ENCODE measurements at places on chromosomes 11 and 22.

DNA sequence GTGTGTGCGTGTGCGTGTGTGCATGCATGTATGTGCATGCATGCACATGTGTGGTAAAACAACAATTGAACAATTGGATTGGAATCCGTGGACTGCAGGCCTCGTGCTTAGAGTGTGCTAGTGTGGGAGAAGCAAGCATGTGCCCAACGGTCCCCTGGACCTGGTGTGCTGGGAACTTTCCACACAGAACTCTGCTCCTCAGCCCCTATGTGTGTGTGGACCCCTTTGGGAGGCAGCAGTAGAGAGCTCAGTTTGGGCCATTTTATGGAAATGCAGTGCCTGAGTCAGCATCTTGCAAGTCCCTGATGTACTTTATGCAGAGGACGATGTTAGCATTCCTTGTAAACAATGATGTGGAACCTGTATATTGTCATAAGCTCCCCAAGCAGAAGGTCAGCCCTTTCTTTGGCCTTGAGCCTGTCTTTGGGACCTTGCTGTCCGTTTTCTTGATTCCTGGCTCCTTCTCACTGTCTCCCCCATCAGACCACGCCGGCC is 167.3 kb downstream of the TBC1D22A start:
- no peak for DNase-seq

GRCh38 chr11:33970984-33971466 is 79.1 kb upstream of the LMO2 start:
- peak; percentile 17 for DNase-seq

DNA sequence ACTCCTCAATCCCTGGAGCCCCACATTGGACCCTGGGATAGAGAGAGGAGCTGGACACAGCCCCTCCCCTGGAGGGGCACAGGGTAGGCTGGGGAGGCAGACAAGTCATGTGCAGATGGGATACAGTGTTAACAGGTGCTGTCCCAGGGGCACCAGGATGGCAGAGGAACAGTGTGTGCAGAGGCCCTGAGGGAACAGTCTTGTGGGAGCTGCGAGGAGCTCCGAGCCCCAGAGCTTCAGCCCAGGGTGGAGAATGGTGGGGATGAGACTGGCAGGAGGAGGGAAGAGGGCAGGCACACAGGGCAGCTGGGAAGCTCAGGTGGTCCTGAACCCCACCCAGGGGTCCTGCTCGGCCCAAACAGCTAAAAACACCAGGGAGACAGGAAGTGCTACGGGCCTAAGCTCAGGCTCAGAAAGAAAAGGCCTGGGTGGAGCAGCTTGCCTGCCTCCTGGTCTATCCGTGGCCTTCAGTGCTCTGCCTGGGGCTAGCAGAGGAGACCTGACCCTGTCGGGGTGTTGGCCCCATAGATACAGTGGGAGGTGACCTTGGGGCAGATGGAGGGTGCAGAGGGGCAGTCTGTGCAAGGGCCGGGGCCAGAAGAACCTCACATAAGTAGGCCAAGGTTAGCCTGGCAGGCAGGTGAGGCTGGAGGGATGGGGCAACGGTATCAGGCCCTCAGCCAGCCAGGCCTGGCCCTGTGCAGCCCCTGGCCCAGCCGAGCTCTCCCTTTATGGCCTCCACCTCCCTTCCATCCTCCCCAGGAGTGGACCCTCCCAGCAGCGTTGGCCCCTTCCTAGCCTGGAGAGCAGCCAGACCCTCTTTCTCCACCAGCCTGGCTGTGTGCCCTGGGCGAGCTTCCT is 15.4 kb downstream of the CAPN5 start:
- DNase-seq = no peak

DNA sequence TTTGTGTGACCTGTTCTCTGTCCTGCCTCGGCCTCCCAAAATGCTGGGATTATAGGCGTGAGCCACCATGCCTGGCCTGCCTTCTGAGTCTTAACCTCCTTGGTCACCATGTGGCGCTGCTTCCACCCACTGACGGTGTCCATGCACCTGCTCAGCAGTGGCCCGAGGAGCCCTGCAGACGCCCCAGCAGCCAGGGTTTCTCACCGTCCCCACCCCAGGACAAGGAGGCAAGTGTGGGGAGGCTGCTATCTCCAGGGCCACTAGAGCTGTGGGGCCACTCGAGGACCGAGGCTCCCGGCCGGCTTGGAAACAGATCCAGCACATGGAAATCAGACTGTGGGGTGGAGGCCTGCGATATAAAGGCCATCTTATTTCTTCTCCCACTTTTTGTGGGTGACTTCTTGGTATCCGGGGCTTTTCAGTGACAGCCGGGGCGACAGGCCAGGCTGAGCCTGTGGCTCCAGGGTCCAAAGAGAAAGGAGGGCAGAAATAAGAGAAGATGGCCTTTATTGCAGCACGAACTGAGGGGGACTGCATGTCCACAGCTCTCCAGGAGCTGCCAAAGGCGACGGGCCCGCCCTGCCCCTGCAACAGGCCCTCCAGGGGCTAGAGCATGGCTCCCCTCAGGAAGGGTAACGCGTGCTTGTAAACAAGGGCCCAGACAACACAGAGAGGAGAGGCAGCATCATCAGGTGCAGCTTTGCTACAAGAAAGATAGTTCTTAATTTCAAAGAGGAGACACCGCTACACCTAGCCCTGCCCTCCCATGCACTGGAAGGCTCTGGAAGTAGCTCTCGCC is 15.0 kb downstream of the TSPO start:
- DNase-seq = no peak

- no peak for DNase-seq
These were observed 498 bp downstream of the C2CD2L start for GRCh38 chr11:119107538-119108145.

Measured in NCI-H187 treated with DMSO at 0.1 percent for 48 hours (cell line).